ENCODE measurements at places on chromosomes 5 and 9.
A peak's percentile ranks its signal among the peaks of the same experiment; 100 is the strongest.

- no peak for DNase-seq
These were observed 112.0 kb downstream of the VAV2 start for GRCh38 chr9:133880136-133880535.

GRCh38 chr5:55188656-55189540, 15.9 kb upstream of the CDC20B start:
- no peak for DNase-seq

- no peak for DNase-seq
These were observed 16.3 kb downstream of the CLTA start for GRCh38 chr9:36207016-36207415.

GRCh38 chr5:89128092-89128491, 245.1 kb upstream of the MEF2C start:
- DNase-seq, result no peak

GRCh38 chr9:75064307-75065025, 23.5 kb downstream of the NMRK1 start:
- no peak for DNase-seq

GRCh38 chr5:61205013-61205412, 42.7 kb upstream of the SMIM15 start:
- no peak for DNase-seq

DNA sequence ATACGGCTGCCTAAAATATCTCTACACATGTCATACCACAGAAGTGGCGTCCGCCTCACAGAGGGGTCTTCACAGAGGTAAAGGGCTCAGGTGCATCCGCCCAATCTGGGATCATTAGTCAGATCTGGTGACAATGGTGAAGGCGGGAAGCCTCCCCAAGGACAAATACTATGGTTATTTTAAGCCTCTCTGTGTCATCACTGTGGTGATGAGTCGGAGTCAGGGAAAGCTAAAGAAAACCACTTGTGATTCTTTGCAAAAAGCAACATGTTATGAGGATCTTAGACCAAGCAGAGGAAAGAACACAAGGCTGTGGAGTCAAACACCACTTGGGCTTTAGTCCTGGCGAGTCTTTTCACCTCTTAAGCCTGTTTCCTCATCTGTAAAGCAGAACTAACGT, 190.4 kb downstream of the DRD1 start:
- DNase-seq, result no peak

- no peak for DNase-seq
These were observed 12.6 kb upstream of the TNIP1 start for GRCh38 chr5:151093476-151093889.

GRCh38 chr5:136809382-136809781, 444.0 kb upstream of the TRPC7 start:
- DNase-seq, result no peak

- DNase-seq, result no peak
These were observed 20.6 kb downstream of the NTNG2 start for GRCh38 chr9:132182314-132183091.

DNA sequence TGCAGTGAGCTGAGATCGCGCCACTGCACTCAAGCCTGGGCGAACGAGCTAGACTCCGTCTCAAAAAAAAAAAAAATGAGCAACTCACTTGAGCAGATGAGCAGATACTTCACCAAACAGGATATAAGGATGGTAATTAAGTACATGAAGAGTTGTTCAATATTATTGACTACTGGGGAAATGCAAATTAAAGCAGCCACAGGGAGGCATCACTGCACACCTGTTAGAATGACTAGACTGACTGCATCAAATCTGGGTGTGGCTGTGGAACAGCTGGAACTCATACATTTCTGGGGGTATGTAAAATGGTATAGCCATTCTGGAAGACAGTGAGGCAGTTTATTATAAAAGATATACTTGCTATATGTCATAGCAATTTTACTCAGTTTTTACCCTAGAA, 93.0 kb downstream of the WNK2 start:
- peak; percentile 5 for DNase-seq

DNA sequence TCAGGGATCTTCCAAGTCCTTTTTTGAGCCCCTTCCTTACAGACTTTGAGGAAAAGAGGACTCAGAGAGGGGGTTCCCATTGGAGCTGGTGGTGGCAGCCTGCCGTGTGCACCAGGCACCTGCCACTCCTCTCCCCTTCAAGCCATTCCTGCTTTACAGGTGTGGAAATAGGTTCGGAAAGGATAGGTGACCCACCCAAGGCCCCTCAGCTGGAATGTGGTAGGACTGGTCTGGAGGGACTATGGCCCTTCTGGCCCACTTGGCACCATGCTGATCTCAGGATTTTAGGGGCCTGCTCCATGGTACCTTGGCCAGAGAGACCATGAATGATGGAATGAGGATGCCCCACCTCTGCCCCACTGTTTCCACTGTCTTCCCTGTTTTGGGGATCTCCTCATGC, 1.4 kb downstream of the GALNT12 start:
- no peak for DNase-seq

GRCh38 chr9:136546697-136547501, 1.1 kb upstream of the NOTCH1 start:
- DNase-seq, result no peak

GRCh38 chr5:1128977-1129710, 17.3 kb upstream of the SLC12A7 start:
- DNase-seq, result no peak

DNA sequence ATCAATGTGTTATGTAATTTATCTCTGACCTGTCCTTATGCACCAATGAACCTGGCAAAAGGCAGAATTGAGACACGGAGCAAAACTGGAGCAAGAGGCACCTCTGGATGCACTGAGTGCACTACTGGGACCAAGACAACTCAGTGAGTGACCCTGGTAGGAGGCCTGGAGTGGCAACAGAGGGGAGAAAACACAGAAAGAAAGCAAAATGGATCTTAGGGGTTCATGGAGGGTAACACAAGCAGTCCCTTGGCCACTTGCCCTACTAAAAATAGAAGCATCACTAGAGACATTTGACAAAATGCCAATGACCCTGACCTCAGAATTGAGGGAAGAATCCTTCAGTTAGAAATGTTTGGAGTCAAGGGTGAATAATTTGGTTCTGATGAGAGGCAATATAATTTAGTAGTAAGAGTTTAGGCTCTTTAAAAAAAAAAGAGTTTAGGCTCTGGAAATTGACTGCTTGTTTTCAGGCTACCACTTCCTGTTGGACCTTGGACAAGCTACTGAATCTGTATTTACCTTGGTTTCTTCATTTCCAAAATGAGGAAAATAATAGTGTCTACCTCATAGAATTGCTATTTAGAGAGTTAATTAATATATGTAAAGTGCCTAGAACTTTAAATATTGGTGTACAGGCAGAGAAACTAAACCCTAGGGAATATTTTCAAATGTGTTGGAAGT, 234.9 kb upstream of the TARS1 start:
- no peak for DNase-seq

DNA sequence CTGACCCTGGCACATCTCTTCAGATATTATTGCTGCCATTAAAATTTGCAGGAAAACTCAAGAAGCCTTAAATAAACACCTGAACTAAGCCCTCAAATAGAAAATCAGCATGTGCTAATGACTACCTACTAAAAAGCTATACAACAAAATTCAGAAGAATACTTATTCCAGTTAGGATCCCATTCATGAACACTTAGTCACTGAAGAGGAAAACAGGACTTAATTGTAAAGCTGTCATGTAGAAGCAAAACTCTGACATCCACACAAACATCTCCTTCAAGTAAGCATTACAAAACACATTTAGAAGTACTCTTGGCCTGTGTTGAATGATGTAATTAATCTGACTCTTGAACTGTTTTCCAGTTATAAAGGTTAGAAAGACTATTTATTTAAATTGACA, 19.9 kb downstream of the ELL2 start:
- no peak for DNase-seq

GRCh38 chr9:70080481-70081119, 37.0 kb downstream of the MAMDC2 start:
- no peak for DNase-seq

DNA sequence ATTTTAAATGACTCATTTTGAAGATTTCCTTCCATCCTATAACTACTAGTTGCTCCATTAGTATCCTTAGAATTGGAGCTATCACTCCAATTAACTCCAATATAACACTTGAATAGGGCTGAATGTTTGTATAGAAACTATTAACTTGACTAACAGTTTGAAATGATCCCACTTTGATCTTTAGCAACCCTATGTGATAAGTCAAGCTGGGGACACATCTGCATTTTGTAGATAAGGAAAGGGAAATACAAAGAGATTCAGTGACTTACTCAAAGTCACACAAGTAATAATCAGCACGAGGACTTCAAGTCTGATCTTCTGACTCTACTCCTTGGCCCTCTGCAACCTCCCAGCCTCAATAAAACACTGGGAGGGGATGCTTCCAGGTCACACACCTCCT, 101.1 kb downstream of the TMEM215 start:
- DNase-seq, result no peak

DNA sequence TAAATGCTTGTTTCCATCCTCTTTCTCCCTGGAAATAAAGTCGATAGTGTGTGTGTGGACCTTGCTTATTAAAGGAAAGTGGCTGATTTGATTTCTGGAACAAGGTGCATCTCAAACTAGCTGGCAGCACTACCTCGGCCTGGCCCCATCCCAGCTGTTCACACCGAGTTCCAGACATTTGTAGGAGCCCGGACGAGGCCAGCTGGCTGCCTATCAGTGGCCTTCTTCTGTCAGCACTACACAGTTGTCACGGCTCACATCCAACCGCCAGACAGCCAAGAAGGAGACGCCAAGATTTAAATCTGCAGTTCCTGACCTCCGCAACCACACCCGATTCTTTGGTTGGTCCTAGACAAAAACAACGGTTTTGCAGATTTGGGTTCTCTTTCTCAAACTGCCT, 63.6 kb downstream of the PALM2AKAP2 start:
- DNase-seq, result no peak

DNA sequence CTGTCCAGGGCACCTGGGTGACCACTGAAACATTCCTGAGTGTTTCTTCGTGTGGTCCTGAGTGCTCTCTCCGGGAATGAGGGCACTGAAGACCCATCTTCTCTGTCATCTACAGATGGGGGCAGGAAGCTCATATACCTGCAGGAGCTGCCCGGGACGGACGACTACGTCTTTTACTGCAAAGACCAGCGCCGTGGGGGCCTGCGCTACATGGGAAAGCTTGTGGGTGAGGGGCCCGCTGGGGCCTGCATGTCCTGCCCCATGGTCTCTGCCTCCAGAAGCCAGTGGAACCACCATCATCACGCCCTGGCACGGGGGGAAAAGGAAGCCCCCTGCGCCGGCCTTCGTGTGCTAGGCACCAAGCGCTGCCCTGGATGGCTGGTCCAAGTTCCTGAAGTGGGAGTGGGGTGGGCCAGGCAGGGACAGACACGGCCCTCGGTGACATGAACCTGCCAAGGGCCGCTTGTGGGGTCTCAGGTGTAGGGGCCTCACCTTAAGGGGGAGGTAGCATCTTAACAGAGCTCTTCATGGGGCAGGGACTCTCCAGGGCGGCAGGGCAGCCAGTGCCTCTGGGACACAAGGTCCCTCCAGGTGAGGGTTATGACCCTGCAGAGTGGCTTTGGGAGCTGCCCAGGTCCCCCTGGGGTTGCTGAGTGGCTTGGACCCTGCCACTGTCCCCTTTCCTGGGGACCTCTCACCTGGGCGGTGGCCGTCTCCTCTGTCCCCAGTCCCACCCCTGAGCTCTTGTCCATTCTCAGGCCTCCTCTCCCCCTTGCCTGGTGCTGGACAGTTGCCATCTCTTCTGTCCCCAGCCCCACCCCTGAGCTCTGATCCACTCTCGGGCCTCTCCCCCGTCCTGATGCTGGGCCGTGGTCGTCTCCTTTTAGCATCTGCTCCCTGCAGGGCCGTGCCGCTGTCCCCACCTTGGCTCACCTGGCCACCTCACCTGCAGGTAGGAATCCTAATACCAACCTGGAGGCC, 2.1 kb downstream of the OBP2A start:
- DNase-seq, result no peak

DNA sequence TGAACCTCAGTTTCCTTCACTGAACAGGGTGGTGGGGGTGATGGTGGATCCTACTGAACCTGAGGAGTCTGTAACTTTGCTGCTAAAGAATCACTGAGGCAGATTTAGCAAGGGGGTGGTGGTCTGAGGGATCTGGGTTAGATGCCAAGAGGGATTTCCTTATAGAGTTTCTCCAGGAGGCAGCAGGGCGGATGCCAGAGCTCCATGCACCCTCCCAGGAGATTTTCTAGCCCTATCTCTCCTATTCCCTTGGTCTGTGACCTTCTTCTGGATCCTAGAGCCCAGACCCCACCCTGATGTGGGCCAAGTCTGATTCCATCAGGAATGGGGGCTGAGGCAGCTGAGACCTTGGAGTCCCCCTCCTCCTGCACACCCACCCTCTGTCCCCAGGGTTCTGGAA, 6.0 kb downstream of the PTGS1 start:
- DNase-seq, result no peak

GRCh38 chr5:116299746-116300640, 215.2 kb downstream of the COMMD10 start:
- no peak for DNase-seq

DNA sequence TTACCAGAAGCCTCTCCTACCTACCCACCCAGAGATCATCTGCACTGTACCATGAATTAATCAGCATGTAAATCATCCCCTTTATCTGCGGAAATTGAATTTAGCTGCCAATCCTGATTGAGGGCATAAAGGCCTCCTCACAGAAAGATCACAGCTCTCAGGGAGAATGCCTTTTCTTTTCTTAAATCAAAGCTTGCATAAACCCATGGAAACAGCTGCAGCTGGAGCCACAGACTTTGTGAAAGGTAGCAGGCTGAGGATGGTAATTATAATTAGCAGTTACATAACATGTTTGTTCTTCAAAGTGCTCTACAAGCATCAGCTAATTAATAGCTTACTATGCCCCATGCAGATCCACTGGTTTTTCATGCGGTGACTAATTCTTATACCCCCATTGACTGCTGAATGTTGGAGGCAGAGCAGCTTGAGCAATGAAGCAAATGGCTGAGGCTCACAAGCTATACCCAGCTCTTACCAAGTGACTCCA, 54.6 kb downstream of the SUSD1 start:
- DNase-seq, result no peak

GRCh38 chr9:97570899-97571298, 62.3 kb downstream of the TSTD2 start:
- no peak for DNase-seq

DNA sequence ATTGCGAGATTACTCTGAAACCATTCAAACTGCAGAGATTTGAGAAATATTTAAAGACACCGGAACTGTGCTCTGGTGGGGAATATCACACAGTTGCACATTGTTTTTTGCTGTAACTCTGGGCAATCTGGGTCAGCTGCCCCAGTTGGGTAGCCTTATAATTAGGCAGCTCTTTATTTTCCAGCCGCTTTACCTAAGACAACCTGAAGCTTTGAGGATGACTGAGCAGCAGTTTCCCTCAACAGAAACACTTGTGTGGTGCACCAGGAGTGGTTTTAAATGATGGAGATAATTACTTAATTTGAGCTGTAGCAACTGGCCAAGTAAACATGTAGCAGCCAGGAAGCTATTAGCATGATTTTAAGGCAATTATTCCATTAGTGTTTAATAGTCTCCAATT, 2.9 kb downstream of the PLCXD3 start:
- DNase-seq, result no peak
